ENCODE measurements at places on chromosomes 6 and 20.
A peak's percentile ranks its signal among the peaks of the same experiment; 100 is the strongest.

- no peak for DNase-seq
Observed at GRCh38 chr6:169131390-169131789, 122.3 kb downstream of the THBS2 start.

GRCh38 chr6:155628306-155628705, 172.7 kb upstream of the NOX3 start:
- no peak for DNase-seq

- DNase-seq, result no peak
Observed at GRCh38 chr20:52379723-52380336, 188.3 kb upstream of the ZFP64 start.

- no peak for DNase-seq
Observed at GRCh38 chr6:2375443-2375842, 130.0 kb upstream of the GMDS start.

GRCh38 chr20:41440882-41441281, 74.3 kb upstream of the EMILIN3 start:
- DNase-seq, result no peak

DNA sequence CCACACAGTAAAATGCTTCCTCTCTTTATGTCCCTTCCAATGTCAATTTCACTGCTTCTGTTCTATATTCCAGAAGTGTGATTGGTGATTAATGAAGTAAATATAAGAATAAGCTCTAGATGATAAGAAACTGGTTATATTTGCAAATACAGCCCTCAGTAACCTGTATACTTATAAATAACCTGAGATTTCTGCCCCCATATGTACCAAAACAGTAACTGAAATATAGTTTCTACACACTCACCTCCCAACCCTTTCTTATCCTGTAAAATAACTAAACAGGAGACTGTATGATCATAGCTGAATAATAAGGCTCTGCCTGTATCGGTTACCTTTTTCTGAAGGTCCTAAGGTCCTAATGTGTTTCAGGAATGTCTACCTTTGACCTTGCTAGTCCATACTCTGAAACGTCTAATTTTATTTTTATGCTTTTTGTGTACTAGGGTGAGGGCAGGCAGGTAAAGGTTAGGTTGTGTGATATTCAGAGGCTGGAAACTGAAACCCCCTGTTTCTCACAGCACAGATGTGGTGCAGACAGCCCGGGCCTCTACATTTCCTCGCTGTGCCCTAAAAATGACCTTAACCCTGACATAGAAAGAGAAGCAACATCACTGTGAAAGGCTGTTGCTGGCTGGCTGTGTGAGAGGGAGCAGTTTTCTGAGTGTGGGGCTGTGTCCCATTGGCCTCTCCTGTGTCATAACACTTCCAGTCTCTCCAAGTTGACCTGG, 378.8 kb downstream of the CENPW start:
- no peak for DNase-seq

DNA sequence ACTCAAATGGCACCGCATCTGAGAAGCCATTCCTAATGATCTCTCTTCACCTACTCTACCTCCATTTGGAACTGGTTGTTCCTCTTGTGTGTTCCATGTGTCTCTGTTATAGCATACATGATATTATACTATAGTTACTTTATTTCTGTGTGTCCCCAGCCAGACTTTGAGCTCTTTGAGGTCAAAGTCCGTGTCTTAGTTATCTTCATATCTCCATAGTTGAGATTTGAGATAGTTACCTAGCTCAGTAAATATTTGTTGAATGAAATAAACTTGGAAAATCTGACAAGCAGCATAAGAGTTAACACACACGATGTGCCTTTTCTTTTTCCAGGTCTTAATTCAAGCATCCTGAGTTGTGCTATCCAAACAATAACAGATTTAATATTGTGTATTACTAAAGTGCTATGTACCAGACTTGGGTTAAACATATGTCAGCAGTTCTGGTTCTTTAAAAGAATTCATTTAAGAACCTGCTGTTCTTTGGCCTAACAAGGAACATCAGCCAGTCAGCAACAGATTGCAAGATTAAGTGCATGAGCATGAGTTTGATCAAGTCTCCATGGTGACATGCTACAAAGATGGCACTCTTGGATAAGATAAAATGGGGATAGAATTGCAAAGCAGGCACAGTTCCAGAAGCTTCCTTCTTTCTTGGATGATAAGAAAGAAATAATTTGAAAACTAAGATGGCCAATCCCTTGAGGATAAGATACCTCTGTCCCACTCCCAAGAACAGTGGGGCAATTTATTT, 8.7 kb upstream of the TNFRSF21 start:
- DNase-seq, result no peak

DNA sequence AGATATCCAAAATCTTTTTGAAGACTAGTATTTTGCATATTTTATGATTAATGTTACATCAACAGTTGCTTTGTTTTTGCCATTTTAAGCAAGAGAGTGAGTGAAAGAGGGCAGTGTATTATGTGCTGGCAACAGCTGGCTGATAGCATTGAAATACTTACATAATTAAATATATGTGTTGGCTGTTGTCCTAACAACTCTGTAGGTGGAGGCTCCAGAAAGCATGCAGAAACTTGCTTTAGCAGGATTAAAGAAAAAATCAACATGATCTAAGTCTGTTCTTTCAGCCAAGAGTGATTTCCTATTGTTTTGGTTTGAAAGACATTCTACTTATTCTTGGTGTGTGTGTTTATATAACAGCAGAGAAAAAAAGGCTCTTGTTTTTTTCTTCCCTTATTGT, 127.5 kb downstream of the CDKAL1 start:
- DNase-seq, result no peak

DNA sequence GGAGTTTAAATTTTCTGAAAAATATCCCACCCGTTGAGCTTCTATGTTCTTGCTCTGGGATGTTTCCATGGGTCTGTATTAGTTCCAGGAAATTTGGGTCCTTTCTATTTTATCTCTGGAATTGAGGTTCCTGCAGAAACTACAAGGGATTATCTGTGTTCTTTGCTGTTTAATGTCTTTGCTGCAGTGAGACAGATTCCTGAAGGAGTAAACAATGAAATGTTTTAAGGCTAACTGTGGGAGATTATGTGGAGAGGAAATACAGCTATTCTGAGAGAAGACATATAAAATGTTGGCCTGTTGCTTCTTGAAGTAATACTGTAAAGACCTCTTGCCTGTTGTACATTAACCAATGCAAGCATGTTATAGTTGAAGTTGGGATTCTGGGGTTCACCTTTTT, 43.5 kb downstream of the SAMD5 start:
- no peak for DNase-seq

- peak; percentile 61 for DNase-seq
Observed at GRCh38 chr20:44247131-44247571, at the start of gene GDAP1L1. TSS of gene GDAP1L1 (plus strand) at chr20:44247308. CDS start at chr20:44247335, 27 bp downstream.

DNA sequence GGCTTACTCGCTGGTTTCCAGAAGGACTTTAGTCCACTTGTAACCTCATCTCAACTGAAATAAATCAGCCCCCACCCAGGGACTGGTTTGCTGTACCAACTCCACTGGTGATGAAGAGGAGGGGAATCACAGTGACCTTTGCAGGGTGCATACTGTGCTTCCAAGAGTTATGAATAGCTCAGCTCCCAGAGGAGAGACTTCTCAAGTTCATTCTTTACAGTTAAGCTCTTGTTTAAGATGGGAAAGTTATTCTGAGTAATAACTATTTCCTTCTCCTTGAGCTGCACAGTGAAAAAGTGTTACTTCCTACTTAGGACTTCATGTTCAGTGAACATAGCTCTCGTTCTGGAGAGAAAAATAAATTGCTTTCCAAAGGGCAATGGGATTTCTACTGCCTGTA, 166.5 kb upstream of the ECI2 start:
- DNase-seq, result no peak

DNA sequence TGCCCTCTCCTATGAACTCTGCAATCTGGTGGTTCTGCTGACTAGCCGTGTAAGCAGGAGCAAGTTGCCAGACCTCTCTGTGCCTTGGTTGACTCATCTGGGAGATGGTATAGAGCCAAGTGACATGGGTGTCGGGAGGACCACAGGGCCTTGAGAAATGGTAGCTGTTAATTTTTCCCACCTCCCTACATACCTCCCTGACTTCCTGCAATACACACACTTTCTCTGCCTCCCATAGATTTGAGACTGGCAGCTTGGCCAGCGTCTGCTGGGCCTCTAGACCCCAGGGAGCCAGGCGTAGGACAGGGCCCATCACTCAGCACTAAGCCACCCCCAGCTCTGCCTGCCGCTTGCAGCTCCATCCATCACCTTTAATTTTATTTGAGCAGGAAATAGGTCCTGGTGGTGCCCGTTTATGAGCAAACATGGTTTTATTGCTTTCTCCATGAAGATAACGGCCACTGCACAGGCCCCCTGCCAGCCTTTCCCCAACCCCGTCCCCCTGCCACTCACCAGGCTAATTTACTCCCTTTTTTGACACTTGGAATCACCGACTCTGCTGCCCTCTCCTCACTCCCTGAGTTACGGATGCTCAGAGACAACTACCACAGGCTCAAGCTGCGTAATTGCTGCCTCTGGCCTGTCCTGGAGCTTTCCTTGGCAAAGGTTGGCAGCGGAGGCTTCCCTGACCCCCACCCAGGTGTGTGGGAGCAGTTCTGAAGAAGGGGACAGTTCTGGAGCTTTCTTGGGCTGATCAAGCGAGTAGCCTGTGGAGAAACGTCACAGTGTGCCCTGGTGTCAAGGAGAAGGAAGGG, 11.1 kb downstream of the GLP1R start:
- no peak for DNase-seq

DNA sequence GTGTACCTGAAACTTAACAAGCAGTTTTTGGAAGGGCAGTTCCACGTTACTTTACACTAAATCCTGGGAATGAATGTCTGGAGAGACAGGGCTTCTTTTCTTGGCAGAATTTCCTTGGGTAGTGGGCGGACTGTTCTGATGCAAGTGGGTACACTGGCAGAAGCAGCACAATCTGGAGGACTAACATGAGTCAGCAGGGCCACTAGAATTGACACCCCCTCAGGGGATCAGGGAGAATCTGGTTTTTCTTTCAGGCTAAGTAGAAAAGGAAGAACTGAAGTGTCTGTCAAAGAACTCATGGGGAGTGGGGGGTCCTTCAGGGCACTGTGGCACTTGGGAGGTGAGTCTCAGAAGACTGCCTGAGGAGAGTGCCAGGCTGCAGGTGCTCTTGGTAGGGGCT, 34.6 kb downstream of the PANK2 start:
- DNase-seq, result peak; percentile 43

DNA sequence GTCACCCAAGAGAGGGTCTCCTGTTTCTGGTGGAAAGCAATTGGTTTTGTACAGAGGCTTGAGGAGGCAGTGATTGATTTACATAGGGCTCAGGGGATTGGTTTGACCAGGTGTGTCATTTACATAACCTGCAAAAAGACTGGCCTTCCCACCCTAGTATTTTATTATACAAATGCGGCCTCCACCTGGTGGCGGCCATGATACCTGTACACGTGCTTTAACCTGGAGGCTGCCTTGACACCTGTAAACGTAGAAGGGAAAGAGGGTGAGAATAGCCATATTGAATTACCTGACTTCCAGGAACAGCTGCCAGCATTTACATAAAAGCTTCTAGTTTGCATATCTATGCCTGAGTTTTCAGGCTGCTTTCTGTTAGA, 48.7 kb downstream of the HLA-DPB1 start:
- DNase-seq, result no peak

GRCh38 chr6:64831680-64832079, 875.3 kb downstream of the EYS start:
- DNase-seq, result no peak

- DNase-seq, result no peak
Observed at GRCh38 chr6:27810768-27811450, 101.3 kb downstream of the OR2B2 start.

- no peak for DNase-seq
Observed at GRCh38 chr6:27059621-27060425, 187.7 kb upstream of the PRSS16 start.

DNA sequence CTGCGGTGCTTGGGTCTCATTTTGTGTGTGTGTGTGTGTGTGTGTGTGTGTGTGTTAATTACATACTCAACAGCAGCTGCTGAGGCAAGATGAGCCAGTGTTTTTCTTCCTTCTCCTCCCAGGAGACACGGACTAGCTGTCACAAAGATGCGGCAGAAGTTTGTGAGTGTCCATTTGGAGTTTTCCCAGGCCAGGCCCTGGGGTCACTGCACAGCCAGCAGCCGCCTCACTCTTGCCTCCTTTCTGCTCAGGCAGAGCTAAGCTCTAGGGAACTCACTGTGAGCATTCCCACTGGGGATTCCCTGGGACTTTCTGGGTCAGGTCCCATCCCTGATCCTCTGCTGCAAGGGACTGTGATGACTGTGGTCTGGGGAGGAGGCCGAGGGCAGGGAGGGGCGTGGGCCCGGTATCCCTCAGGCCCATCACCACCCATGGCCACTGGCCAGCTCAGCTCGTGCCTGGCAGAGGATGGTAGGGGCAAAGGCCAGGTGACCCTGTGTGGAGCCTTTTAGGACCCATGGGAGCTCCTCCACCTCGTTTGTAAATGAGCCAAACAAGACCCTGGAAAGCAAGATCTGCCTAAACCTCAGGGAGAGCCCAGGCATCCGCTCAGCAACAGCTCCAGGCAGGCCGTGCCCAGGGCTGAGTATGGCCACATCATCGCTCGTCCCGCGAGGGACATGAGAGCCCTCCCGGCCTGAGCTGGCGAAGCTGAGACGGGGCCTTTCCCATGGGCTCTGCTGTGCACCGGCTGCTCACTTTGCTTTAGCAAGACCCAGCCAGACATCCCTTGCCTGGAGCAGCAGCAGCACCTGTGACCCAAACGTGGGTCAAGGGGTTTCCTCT, 102.0 kb downstream of the PSMB1 start:
- DNase-seq, result no peak

GRCh38 chr20:25291432-25292133, 43.7 kb downstream of the PYGB start:
- no peak for DNase-seq

- no peak for DNase-seq
Observed at GRCh38 chr6:169722362-169723199, 1.7 kb downstream of the PHF10 start.

DNA sequence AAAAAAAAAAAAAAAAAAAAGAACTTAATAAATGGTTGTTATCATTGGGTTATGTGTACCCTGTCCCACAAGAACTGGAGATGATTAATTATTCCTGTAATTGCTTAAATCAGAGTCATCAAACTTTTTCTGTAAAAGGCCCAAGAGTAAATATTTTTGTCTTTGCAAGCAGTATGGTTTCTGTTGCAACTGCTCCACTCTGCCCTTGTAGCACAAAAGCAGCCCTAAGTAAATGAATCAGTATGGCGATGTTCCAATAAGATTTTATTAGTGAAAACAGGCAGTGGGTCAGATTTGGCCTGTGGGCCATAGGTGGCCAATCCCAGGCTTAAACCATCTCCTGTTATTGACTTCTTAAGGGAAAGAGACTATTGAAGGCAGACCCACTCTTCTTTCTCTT, 252.7 kb downstream of the TSHZ2 start:
- DNase-seq, result no peak

Measured in anterior cingulate cortex (tissue), 58 donors.